ENCODE measurements at places on chromosomes 4 and X.
A peak's percentile ranks its signal among the peaks of the same experiment; 100 is the strongest.

- peak; percentile 68 for DNase-seq
These were observed 15.1 kb upstream of the NKX3-2 start for GRCh38 chr4:13559413-13559812.

- no peak for DNase-seq
These were observed 53.8 kb downstream of the TNIP2 start for GRCh38 chr4:2702361-2702760.

DNA sequence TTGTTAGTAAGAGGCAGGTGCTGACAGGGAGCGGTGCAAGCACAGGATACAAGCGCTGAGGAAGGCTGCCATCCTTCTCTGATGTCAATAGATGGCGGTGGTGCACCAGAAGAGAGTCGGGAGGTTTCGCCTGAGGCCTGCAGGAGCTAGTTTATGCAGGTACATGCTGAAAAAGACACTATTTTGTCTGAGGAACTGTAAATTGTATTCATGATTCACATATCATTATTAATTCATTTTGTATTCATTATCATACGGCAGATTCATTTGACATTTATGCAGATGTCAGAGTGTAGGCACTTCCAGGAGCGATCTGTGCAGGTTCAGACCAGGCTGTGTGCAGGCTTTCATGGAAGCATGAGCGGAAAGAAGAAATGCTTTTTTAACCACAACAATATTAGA lies 824.0 kb downstream of the STIM2 start:
- DNase-seq = peak; percentile 84

- no peak for DNase-seq
These were observed 79.8 kb downstream of the FUNDC1 start for GRCh38 chrX:44462850-44463249.

DNA sequence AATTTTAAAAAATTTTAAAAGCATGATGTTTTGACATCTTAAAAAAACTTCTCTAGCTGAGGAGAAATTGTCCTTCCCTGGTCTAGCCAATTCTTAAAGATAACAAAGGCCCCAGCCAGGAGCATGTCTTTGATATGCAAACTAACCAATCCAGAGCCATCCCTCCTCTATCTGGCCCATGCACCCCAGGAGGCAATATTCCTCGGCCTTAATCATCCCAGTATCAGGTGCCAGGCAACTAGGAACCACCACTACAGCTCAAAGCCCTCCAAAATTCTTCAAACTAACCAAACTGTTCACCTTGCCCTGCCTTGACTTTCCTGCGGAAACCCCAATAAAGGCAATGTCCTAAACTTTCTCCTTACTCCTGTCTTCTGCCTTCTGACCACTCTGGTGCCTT lies 97.8 kb upstream of the USP9X start:
- no peak for DNase-seq

GRCh38 chr4:183139058-183139750 lies 40.1 kb downstream of the WWC2 start:
- DNase-seq = no peak

Measured in epithelial cell of esophagus (primary cell).